ENCODE measurements at places on chromosomes 7 and 10.

DNA sequence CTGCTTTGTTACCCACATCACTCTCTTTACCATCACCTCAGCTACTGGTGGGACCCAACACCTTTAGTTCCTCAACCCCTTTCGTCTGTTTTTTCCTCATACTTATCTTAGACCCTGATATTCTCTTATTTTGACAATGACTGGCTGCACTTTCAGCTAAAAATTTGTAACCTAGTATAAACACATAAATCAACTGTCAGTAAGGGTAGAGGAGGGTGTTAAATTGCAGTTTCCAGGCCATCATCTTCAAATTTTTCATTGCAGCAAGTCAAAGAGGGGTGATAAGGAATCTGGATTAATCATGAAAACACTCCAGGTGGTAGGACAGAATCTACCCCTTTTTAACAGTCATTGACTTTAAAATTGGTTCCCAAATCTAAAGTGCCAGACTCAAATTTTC is 27.9 kb downstream of the SEMA3D start:
- no peak for DNase-seq

DNA sequence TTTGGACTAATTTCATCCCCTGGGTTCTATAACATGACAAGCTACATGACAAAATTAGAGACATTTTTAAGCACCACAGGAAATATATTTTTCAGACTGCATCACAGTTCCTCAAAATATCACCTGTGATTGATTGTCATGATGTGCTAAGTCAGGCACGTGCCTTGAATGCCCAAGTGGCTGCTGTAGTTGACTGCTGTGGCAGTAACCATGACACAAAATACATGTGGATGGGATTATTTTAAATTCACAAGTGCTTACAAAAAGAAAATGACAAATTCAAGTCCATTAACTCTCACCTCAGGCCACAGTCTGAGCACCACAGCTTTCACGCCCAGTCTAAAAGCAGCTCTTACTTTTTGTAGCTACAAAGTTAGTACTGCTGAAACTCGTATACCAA is 45.5 kb downstream of the TNPO3 start:
- DNase-seq: no peak

DNA sequence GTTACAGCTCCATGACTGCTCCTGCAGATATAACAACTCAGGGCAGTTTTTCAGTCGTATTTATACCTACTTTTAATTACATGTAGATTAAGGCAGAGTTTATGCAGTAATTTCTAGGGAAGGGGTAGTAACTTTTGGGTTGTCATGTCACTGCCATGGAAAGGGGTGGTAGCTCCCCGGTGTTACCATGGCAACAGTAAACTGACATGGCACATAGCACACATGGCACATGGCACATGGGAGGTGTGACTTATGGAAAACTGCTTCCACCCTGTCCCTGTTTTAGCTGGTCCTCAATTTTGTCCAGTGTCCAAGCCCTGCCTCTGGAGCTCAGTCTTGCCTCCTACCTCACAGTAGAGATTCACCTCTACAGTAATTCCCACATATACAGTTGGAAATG is 3.9 kb upstream of the TOMM7 start:
- DNase-seq: no peak

DNA sequence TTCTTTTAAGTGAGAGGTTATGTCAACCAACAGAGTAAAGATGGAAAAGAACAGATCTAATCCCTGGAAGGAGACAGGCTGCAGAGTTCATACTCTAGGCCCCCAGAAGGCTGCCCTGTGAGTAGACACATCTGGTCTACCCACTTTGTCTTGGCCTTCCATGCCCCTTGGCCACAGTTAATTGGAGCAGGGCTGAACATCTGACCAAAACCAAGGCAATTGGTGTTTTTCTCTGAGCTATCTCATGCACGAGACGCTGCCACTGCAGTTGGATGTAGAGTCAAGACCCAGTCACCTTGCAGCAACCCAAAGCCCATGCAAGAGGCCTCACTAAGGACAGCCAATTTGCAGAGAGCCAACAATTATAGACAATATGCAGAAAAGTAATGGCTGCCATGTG is 9.0 kb downstream of the MYOF start:
- DNase-seq: no peak

GRCh38 chr10:58675321-58675720 is 162.6 kb downstream of the BICC1 start:
- no peak for DNase-seq

DNA sequence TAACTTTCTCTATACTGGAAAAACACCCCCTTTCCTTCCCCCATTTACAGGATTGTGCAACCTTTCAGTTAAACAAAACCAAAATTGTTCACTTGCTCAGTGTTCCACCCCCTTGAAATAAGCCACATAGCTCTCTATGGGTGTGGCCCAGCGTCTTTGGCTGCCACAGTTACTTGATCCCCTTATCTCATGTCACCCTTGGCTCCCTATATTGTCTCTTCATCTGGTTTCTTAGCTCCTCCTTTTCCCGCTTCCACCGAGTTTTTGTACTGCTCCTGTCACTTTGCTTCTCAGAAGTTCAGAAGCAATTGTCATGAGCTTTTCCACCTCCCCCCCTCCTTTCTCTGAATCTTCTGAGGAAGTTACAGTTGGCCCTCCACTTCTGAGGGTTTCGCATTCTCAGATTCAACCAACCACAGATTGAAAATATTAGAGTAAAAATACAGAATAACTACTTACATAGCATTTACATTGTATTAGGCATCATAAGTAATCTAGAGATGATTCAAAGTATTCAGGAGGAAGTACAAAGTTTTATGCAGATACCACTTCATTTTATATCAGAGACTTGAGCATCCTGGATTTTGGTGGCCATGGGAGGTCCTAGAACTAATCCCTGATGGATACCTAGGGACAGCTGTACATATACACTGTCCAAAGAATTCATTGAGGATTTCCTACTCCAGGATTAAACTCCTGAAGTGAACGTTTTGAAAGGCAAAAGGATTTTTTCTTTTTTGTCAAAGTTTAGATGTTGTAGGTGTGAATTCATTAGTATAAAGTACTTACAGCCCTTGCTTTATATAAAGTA is 60.4 kb downstream of the ADD3 start:
- DNase-seq: no peak

GRCh38 chr7:121300685-121301420 is 27.9 kb upstream of the WNT16 start:
- DNase-seq: no peak

GRCh38 chr7:55778631-55779030 is 83.9 kb downstream of the SEPTIN14 start:
- DNase-seq: no peak

GRCh38 chr7:102019461-102019860 is 202.0 kb downstream of the CUX1 start:
- no peak for DNase-seq

DNA sequence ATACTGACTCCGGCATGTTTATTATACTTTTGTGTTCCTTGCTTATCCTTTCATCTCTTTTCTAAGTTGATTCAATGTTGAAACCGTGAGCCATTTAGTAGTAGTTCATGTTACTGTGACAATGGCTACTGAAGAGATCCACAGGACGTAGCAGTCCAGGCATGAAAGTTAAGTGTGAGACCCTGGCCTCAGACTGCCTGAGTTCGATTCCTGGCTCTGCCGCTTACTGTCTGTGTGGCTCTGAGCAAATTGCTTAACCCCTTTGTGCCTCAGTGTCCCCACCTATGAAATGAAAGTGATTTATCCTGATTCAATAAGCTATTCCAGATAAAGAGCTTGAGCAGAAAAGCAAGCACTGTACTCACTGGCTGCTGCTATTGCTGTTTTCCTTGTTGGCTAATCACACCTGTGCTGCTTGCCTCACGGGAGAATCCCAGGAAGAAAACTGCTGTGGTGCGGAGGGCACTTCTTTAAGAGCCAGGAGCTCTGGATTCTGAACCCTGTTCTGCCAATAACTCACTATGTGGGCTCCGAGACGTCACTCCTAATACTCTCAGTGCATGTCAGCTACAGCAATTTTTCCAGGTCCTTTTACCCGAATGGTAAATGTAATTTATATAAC is 38.4 kb downstream of the PNLIPRP2 start:
- no peak for DNase-seq

GRCh38 chr7:147438216-147438615 is 1152.3 kb upstream of the C7orf33 start:
- no peak for DNase-seq

GRCh38 chr7:100211342-100211780 is 8.4 kb upstream of the PVRIG start:
- no peak for DNase-seq

- DNase-seq: no peak
Observed at GRCh38 chr10:74743401-74743800, 83.0 kb upstream of the KAT6B start.

- no peak for DNase-seq
Observed at GRCh38 chr10:103232772-103233488, 12.8 kb upstream of the RPEL1 start.

DNA sequence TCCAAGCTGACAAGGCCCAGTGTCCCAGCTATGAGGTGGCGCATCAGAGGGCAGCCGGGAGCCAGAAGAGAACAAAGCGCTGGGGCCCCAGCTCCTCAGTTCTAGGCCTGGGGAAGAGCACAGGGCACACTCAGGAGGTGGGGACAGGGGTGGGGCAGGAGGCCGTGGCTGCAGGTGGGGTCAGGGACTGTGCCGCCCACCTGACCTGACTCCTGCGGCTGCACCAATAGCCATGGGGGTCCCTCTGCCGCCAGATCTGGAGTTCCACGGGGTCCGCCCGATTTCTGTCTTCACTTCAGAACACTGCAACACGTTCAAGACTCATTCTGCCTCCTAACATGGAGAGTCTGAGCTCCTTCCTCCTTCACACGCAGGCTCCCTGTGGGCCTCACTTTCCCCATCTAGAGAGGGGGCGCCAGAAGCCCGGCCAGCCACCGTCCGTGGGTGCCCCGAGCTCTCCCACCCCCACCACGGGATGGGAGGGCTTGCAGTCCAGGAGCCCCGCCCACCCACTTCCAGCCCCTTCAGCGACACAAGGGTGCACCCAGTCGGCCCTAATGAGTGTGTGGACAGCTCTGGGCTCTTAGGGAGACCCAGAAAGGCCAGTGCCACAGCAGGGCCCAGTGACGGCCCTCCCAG is 278.3 kb downstream of the MAD1L1 start:
- DNase-seq: no peak

DNA sequence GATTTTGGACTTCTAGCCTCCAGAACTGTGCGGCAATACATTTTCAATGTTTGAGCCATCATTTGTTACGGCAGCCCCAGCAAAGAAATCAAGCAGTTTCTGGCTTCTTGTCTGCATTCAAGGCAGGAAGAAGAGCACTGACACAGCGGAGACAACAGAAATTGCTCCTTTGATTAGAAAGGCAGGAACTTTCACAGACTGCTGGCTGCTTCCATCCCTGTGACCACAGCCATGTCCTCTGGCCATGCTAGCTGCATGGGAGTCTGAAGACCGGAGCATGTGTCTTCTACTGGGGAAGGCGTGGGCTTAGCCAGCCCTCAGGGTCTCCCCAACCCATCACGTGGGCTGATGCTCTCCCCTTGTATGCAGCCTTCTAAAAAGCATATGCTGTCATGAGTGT is 19.1 kb downstream of the C10orf71 start:
- DNase-seq: no peak

- DNase-seq: no peak
Observed at GRCh38 chr7:95180-95862, 97.0 kb upstream of the FAM20C start.

DNA sequence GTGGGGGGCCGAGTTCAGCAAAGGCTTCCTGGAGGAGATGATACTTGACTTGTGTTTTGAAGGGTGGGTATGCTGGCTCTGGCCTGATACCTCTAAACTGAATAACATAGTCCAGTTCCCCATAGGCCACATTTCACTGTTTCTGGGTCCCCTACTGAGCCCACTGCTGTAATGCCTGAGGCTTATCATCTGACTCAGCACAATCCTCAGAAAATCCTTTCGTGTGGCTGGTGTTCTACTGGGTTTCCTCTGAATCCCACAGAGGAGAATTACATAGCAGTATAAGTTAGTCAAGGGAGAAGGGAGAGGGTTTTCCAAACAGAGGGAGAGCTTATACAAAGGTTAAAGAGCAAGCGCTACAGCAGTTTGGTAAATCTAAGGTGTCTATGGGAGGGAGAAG is 2.8 kb upstream of the R3HCC1L start:
- DNase-seq: no peak

- DNase-seq: peak; percentile 44
Observed at GRCh38 chr7:100545360-100546128, 6.5 kb downstream of the AGFG2 start.

DNA sequence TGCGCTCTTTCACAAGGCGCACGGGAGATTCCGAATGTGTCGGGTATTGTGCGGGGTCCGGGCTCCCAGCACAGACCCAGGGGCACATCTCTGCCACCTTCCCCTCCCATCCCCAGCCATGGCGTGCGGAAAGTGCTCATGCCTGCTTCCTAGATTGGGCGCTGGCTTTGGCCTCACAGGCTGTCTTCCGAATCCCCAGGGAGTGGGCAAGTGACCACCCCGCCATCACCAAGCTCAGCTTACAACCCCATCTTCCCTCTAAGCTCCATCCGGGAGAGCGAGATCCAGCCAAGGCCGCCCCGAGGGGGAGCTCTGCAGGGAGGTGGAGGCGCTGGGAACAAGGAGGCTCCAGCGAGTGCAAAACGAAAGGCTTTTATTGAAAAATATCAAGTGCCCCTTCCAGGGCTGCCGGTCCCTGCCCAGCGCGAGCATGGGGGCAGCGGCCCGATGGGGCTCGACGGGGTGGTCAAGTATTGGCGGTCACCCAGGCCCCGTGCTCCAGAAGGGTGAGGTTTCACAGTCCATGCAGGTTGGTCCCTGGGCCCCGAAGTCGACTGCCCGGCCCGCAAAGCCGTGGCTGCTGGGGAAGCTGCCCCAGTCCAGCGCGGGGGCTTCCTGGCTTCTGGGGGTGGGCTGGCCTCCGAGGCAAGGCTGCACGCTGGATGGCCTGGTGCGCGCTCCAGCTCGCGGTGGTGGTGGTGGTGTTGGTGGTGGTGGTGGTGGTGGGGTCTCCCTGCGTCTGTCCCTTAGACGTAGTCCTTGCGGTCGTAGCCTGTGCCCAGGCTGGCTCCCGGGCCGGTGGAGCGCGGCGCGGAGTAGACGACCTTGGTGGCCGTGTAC is 1.2 kb downstream of the CLDN3 start:
- peak; percentile 27 for DNase-seq

DNA sequence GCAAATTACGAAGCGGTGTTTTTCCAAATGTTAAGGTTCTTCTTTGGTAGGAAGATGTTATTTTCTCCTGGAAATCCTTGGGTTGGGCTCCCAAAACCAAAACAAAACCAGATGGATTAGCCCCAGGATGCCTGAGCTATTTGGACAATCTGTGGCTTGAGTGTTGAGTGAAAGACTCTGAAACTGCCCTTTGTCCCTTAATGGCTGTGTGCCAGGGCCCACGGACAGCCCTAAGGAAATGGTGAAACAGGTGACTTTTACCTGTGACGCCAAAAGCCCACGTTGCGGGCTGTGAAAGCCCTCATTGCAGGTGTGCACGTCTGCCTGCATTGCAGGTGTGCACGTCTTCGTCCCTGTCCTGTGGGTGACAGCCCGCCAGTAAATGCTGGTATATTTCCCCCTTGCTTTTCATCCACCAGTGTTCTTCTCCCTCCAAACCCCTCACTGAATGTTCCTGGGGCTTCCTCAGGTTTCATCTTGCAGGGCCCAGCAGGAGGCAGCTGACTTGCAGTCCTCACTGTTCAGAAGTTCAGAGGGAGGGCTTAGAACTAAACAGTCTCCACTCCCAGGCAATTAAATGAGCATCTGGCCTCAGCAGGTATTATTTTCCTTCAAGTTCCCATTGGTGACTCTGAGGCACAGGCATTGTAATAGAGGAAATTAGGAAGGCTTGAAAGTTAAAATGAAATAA is 10.7 kb downstream of the PFKP start:
- DNase-seq: no peak

GRCh38 chr10:88028654-88029053 is 165.2 kb downstream of the PTEN start:
- no peak for DNase-seq

Data from NCI-H2029 (cell line).